Bronchus fibroblast of lung (primary cell): ENCODE measurements at places on chromosomes 16 and 17. TPM values are rescaled to one million over a fixed set of nuclear protein-coding genes. Genes with fewer than 3 reads are reported as not detected.

Gene RHBDF1
- total RNA-seq: 28.2 and 34.0 TPM in 2 replicates

Gene DDX28
- 6.4 and 7.7 TPM in 2 replicates for total RNA-seq

Gene AXIN2
- total RNA-seq: 1.0 and 1.2 TPM in 2 replicates

Gene SALL1
- total RNA-seq: 0.17 and 0.30 TPM in 2 replicates

Gene IRX3
- 0.15 and 1.2 TPM in 2 replicates for total RNA-seq

Gene CCDC47
- 20.3 and 22.6 TPM in 2 replicates for total RNA-seq
